HS-27A (cell line): ENCODE measurements at places on chromosomes 5 and 9.

DNA sequence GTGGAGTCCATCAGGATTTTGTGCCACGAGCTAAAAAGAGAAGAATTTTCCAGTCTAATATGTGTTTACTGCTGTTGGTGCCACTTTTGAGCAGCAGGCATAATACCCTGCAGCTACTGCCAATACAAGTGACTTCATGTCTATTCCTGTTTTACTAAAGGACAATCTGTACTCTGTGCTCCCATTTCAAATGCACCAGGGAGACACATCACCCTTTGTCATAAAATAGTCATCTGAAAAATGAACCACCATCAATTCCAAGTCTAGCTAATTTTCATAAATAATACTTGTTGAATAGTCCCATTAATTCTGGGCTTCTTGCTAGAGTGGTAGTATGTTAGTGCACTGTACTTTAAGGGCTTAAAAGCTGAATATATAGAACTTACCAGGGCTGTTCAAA, 8.9 kb upstream of the PKD2L2 start:
- no peak for DNase-seq

GRCh38 chr5:80672140-80672736, 17.5 kb upstream of the DHFR start:
- DNase-seq = no peak

DNA sequence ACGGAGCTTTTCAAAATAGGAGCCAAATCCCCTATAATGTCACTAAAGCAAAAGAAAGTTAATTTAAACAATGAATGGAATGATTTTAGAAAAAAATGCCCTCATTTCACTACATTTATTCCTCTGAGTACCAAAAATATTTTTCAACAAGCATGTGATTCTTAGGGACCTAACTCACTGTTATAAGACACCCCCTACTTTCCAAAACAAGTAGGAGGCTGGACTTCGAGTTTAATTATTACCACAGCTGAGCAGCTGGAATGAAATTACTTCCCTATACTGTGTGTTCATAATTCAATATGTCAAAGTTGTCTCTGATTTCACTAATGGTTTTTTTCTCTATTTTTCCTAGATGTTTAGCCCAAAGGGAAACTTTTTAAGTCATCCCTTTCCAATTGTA, 61.6 kb downstream of the SAXO1 start:
- no peak for DNase-seq

DNA sequence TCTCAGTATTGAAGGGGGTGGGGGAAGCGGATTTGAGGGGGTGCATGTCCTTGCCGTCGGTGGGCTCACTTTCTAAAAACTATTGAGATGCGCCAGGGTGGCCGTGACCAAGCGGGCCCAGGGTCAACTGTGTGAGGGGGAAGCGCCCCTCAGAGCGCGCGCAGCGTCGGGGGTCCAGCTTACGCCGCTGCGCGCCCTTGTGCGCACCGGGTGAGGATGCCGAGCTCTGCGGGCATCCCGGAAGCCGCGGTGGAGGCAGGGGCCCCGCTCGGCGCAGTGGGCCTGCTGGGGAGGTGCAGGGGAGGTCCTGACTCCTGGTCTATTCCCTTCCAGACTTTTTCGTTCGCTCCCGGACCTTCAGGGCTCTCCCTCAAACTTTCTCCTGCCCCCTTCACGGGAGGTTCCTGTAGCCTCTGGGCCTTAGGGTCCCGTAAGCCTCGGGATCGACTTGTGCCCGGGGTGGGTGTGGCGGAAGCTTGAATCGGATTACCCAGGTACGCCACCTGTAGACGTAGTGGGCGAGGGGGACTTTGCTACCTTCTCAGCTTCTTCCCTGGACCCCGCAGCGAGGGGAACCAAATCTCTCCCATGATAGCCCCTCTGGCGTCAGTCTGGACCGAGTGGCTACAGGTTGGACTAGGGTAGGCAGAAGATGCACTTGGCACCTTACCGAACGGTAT, 2.5 kb upstream of the PRDM6 start:
- DNase-seq = no peak

DNA sequence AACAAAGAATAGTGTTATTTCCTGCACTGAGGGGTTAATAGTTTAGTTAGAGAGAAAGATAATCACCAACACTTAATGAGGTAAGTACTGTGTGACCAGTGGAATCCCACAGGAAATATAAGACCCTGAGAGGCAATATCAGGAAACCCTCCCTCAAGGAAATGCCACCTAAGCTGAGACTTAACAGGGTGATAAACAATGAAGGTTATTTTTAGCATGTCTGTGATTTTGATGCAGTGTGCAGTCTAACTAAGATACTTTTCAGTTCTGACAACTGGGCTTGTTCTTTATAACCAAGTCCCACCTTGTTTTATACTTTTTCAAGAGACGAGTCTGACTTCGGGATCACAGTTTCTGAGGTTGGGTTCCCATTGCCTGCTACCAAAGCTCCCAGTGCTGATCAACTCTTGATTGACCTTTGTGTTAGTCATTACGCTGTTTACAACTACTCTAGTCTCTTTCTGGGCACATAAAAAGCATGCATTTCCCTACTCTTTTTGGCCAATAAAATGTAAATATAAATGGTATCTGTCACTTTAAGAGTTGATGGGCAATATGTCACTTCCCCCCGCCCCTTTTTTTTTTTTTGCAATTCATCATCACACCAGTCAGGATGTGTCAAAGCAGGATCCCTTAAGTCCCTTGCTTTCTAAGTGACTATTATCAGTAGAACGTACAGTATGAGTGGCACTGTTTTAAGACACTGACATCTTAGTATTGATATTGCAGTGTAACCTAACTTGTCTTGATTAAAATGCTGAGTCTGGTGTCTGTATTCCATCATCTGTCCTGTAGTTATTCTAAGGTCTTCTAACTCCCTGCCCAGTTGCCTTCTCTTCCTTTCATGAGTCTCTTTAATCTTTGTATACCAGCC, 31.4 kb downstream of the C6 start:
- DNase-seq = no peak

DNA sequence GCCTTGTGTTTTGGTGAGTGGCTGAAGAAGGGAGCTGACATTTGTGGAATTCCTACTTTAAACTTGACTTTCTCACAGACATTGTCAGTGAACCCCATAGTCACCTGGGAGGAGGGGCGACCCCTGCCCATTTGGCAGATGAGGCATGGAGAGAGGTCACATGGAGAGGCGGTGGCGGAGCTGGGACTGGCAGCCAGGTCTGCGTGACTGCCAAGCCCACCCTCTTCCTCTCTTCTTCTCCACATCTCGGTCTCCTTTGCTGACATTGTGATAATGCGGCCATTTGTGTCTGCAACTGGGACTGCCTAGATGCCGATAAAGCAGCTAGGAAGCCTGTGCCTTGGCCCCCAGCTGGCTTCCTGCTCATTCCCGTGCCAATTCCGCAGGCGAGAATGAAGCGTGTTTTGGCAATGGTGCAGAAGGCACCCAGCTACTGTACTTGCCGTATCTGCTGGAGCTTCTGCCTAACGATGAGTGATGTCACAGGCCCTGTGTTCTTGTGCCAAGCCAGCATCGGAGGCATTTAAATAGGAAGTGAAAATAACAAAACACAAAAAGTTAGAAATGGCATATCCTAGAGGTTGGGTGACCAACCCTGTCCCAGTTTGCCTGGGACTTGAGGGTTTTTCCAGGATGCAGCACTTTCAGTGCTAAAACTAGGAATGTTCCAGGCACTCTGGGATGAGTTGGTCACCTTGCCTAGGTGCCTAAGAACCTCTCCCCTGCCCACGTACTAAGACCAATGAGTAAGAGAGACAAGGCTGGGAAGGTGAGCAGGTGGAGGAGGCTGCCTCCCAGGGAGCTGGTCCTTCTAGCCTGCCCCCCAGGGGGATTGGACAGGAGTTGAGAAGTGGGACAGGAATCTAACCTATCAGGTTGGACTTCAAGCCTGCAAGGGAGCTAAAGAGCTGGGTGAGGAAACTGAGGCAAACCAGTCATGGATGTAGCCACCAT, 23.6 kb downstream of the OLFML2A start:
- DNase-seq = no peak

GRCh38 chr9:78292716-78293497, 4.0 kb upstream of the PSAT1 start:
- no peak for DNase-seq

DNA sequence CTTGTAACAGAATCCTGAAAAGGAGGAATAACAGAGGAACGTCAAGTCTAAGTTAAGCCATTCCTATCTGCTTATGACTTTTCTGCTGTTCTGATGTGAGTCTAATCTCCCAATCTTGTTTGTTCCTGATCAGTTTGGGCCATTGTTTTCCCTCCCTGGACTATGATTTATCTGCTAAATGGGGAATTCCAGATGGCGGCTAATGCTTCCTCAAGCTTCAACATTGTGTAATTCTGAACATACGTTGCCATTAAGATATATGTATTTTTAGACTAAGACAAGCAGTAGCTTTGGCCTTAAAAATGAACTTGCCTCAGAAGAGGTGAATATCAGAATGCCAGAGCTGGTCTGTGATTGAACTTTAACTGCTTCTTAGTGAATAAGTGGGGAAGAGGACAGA, 142.7 kb downstream of the PRKACG start:
- no peak for DNase-seq

GRCh38 chr5:89181546-89181945, 298.6 kb upstream of the MEF2C start:
- DNase-seq = no peak

- DNase-seq = no peak
Observed at GRCh38 chr9:116927726-116928125, 240.6 kb downstream of the TRIM32 start.

GRCh38 chr9:20744036-20744630, 60.1 kb downstream of the FOCAD start:
- DNase-seq = no peak

- DNase-seq = no peak
Observed at GRCh38 chr9:4690144-4690543, 10.8 kb downstream of the CDC37L1 start.

DNA sequence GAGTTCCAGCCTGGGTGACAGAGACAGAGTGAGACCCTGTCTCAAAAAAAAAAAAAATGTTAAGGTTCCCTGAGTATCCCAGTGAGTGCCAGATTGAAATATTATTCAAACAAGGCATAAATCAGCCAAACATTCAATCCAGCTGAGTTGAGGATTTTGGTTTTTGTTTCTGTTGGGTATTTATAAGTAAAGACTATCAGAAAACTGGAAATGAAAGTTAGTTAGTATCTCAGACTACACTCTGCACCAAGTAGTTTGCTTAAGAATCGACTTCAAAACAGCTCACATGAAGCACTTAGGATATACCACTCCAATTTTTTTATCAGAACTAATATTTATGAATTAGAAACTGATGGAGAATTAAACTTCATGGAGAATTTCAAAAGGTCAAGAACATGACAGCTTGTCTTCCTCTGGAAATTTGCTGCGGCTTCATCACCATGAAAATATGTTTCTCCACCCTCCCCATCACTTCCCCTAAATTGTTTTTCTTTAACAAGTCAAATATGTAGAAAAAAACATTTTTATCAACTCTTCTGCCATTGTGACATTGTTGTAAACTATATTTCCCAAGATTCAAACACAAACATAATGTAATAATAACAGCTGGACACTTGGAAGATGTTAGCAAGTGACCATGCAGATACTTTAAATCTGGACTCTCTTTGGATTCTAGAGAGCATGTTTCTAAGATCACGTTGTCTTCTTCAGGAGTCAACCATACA, 110.0 kb upstream of the PTGER4 start:
- no peak for DNase-seq

DNA sequence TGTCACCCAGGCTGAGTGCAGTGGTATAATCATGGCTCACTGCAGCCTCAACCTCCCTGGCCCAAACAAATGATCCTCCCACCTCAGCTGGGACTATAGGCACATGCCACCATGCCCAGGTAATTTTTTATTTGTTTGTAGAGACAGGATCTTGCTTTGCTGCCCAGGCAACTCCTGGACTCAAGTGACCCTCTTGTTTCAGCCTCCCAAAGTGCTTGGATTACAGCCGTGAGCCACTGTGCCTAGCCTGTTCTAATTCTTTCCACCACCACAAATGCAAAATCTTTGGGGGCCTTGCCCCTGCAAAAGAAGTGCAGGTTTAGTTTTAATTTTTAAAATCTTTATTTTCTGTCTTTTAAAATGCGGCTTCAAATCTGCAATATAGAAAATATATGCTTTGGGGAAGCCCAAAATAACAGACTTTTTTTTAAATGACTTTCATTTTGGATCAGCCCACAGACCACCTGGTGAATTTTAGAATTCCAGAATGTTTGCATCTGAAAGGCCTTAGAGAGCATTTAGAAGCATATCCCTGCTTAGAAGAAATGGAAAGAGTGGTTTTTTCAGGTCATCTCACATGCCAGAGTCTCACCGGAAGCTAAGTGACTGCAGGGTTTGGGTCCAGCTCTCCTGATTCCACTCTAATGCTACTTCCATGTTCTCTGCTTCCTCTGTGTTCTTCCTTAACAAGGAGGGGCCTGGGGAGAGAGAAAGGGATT, 111.4 kb upstream of the FER start:
- no peak for DNase-seq

DNA sequence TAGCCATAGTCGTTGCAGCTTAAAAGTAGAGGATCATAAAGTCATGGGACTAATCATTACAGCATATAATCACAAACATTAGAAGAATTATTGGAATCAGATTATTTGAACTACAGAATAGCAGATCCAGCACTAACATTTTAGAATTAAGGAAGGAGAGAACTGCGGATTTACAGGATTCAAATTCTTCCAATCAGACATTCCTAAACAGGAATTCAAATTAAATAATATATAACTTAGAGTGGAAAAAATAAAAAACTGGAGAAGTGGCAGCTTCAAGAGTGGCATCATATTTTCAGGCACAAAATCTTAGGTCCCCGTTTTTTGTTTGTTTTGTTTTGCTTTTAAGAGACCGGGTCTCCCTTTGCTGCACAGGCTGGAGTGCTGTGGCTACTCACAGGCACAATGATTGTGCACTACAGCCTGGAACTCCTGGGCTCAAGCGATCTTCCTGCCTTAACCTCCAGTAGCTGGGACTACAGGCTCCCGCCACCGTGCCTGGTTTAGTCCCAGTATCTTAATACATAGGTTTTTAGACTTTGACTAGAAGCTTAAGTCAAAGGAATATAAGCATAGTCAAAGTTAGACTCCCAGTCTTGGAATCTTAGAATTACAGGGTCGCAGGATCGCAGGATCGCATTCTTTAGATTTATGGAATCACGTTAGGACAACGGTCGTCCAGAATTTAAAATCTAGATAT, 2.1 kb upstream of the FOXE1 start:
- no peak for DNase-seq

- DNase-seq = no peak
Observed at GRCh38 chr5:143671674-143672569, 140.0 kb upstream of the HMHB1 start.

DNA sequence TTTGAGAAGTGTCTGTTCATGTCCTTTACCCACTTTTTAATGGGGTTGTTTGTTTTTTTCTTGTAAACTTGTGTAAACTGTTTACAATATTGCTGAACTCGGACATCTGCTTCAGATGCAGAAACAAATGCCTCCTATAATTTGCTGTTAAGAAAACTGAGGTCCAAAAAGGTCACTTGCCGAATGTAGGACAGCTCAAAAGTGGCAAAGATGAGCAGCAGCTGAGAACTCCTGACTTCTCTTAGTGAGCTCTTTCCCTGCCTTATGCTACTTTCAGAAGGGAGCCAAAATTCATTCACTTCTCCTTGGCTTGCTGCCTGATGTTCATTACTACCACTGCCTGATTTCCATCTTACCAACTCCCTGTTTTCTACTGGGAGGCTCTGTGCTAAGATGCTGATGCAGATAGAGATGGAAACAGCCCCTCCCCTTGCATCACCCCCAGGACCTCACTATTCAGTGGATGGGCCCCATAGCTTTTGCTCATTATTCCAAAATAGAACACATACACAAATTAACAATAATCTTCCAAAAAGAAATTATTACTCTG, 60.1 kb downstream of the SEMA6A start:
- DNase-seq = no peak
